ENCODE measurements at places on chromosomes 5 and 9.
A peak's percentile ranks its signal among the peaks of the same experiment; 100 is the strongest.

- DNase-seq, result no peak
Measured at GRCh38 chr5:115418788-115419187, 122.3 kb upstream of the CCDC112 start.

- DNase-seq, result peak; percentile 60
Measured at GRCh38 chr9:68437785-68438184, 81.4 kb downstream of the PGM5 start.

DNA sequence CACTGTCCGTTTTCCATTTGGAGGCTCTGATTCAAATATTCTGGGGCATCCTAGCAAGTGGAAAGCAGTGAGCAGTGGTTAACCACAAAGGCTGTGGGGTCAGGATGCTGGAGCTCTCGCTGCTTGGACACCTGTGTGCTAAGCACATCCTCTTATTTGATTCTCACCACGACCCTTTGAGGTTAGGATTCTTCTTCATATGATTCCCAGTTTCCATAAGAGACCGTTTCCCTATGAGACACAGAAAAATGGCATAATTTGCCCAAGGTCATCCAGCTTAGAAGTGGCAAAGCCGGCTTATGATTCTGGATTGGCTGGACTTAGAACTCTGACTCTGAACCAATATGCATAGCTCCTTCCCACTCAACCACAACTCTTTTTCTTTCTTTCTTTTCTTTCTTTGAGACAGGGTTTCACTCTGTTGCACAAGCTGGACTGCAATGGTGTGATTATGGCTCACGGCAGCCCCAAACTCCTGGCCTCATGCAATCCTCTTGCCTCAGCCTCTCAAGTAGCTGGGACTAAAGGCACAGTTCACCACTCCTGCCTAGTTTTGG lies 207.7 kb downstream of the TTLL11 start:
- DNase-seq, result no peak

- no peak for DNase-seq
Measured at GRCh38 chr9:85444243-85444642, 297.5 kb downstream of the AGTPBP1 start.

- peak; percentile 77 for DNase-seq
Measured at GRCh38 chr5:88889189-88890069, 6.4 kb upstream of the MEF2C start.

DNA sequence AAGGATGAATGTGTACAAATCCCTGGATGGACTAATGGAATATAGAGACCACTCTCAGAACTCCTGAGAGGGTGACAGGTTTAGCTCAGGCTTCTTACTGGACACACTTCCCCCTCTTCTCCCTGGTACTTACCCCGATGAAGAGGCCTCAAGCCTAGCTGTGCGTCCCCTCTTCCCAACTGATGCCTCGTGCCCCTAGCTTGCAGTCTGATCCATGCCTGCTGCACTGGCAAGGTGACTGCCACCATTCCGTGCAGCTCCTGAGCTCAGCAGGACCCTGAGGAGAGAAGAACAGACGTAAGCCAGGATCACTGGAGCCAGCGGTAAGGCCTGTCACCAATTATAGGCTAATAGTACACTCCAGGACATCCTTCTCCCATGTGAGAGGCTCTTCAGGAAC lies 5.5 kb upstream of the STOML2 start:
- no peak for DNase-seq
